ENCODE measurements at places on chromosomes 1 and 21.

GRCh38 chr21:39707316-39707715 is 37.7 kb upstream of the IGSF5 start:
- no peak for DNase-seq

- DNase-seq, result no peak
These were observed 8.5 kb upstream of the TTC22 start for GRCh38 chr1:54809496-54810074.

GRCh38 chr1:85465099-85465785 is at the start of gene DDAH1:
TSS of gene DDAH1 (minus strand) at chr1:85465159. CDS start at chr1:85465045, 114 bp downstream.
- no peak for DNase-seq

DNA sequence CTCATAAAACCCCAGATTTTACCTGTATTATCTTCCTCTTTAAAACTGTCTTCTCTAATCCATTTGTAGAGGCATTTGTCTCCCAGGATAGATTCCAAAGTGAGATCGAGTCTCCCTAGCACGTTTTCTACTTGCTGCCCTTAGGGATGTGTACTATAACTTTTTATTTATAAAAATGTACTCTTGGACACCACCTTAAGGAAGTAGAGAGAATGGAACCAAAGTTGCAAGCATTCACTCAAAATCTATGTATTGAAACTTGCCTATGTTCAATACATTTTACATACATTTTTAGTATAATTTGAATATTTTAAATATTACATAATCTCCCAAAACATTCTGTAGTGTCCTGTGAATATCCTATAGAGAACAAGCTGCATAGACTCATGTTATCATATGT is 842 bp upstream of the SPRR2A start:
- no peak for DNase-seq

DNA sequence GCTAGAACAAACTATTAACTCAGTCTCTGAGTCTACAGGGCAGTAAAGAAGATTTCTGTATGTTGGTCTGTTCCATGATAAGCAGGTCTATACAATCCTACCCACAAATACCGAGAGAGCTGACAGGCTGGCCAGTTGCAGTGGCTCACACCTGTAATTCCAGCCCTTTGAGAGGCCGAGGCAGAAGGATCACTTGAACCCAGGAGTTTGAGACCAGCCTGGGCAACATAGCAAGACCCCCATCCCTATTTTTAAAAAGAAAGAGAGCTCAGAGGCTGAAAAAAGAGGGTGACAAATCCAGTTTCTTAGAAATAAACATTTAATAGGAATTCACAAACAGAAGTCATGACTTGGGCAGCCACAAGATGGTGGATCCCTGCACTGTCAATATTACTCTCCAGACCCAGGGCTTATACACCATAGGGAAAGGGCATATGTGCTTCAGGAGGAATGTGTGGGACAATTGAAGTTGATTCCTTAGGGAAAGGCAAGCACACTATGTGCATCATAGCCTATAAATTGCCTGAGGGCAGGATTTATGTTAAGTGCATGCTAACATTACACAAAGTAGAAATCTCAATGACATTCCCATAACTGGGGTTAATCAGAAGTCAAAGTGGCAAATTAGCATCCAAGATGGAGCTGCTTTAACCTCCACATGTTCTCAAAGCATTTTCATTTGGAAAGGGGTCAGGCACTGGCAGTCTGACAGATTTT is 66.8 kb downstream of the SLC16A1 start:
- no peak for DNase-seq

DNA sequence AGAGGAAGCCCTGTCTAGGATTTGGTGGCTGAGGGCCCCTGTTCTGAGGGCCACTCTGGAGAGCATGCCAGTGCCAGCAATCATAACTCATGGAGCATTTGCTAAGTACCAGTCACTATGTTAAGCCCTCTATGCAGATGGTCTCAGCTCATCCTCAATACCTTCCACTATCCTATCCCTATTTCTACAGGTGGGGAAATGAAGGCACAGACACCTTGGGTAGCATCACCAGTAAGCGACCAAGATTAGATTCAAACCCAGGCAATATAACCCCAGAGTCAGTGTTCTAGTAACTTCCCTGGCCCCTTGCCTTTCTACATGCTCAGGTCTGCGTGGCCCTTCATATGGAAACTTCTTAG is 7.9 kb upstream of the NBPF1 start:
- DNase-seq, result no peak

GRCh38 chr1:114336360-114336759 is 174.6 kb downstream of the TRIM33 start:
- DNase-seq, result no peak

DNA sequence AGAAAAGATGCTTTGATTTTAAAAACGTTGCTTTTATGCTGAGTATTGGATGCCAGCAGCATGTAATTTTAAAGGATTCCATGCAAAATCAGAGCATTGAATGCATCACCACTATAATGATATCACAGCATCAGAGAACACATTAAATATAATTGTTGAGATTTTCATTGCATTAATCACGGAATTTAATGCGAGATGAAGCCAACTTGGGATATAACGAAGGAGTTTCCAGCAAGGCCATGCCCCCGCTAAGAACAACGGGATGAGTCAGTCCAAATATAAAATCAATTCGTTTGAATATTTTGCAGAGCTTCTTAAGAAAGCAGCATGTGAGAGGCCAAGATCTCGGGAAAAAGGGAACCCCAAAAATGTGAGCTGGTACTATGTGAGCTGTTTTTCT is 423.4 kb upstream of the CHRM3 start:
- no peak for DNase-seq

DNA sequence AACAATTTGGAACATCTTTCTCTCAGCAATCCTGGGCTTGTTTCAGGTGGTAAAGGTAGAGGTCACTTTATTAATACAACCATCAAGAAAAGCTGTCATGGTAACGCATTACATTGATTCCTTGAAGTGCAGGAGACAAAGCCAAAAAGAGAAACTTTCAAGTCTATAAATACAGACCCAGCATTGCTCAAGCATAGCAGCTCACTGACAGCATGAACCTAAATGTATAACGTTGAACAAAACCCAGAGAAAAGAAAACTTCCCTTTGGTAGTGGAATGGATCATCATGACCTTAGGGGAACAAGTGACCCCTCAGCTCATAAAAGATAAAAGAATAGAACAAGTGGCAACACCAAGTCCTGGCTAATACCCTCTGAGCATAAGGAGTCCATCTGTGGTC is 332.2 kb downstream of the NTNG1 start:
- no peak for DNase-seq

DNA sequence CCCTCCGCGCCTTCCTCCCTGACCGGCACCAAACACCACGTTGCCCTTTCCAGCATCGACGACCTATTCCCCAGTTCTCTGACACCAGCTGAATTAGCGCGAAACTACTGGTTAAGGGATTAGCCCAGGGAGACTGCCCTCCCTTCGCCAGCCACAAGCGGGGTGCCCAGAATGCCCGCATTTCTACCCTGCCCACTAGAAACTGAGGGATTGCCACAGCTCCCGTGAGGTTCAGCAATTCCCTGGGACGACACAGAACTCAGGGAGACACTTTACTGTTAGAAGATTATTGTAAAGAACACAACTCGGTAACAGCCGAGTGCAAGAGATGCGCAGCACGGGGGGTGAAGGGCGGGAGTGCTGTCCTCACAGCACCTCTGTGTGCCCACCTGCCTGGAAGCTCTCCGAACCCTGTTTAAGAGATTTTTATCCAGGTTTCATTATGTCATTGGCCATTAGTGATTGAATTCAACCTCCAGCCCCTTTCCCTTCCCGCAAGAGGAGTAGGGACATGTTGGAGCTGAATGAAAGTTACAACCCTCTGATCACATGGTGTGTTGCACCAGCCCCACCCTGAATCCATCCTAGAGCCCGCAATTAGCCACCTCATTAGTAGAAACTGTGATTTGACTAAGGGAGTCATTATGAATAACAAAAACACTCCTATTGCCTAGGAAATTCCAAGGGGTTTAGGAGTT is 15.8 kb upstream of the RIPPLY3 start:
- DNase-seq, result no peak

GRCh38 chr1:78387871-78388270 is 102.9 kb upstream of the PTGFR start:
- DNase-seq, result no peak

DNA sequence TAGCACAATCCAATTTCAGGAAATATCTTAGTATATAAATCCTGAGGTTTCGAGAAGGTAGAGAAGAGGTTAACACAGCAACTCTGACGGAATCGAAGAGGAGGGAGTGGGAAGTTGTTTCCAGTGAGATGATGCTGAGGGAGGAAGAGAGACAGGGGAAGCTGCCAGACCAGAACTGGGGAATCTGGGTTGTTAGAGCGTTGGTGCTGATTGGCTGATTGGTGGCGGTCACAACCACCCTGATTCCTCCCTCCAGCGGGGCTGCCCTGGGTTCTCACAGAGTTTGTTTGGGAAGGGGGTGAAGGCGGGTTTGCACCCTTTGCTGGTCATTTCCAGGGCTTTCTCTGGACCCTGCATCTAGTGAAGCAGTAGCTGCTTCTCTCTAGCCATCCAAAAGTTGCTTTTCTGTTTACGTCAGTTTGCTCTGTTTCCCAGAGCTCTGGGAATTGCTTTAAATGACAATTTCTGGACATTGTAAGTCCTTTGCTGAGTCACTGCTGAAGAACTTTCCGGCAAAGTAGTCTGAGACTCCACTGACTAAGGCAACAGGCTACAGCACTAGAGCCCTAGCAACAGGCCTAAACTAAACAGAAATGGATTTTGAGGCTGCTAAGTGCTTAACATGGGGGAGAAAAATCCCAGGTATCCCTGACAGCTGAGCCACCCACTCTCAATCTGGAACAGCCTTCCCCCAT is 90.1 kb downstream of the TENT5C start:
- no peak for DNase-seq

DNA sequence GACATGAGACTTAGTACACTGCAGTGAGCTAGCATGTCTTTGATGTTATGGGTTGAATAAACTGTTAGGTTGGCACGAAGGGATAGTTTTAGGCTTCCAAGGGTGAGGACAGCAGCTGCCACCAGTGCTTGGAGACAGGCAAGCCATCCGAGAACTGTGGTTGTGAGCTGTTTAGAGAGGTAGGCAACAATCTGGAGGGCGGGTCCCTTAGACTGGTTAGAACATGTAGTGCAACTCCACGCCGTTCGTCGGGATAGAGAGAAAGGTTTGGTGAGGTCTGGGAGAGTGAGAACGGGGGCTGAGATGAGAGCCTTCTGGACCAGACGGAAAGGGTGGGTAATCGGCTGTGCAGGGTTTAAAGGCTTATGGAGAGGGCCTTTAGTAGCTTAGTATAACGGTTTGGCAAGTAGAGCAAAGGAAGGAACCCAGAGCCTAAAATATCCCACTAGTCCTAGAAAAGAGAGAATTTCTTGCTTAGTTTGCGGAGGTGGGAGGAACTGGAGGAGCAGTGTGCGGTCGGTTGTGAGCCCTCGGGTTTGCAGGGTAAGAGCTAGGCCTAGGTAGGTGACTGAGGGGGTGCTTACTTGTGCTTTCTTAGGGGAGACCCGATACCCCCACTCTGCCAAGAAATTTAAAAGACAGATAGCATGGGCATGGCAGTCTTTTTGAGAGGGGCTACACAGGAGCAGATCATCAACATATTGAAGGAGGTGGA is 72.8 kb downstream of the CNST start:
- no peak for DNase-seq

DNA sequence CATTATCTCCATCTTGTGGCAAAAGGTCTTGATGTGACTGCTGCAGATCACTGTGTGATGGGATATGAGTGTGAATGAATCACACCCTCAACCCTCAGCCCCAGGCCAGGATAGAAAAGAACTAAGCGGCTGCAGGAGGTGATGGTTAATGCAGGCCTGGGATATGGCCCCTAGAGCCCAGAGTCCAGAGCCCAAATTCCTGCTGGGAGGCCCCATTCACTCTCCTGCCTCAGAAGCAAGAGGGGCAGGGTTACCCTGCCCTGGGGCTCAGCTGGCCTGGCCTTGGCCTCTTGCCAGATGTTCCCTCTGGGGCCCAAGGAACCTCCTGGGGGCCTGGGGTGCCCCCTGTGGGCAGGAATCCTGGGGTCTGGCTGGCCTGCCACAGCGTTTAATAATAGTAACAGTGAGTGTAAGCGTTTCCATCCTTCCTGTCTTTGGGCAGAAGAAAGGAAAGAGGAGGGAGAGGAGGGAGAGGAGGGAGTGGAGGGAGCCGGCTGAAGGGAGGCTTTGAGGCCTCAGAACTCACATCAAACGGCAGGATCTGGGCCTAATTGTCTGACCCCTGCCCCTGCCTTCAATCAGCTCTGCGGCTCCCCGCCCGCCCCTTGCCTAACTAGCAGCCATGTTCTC is 26.2 kb downstream of the DMAP1 start:
- DNase-seq, result no peak

DNA sequence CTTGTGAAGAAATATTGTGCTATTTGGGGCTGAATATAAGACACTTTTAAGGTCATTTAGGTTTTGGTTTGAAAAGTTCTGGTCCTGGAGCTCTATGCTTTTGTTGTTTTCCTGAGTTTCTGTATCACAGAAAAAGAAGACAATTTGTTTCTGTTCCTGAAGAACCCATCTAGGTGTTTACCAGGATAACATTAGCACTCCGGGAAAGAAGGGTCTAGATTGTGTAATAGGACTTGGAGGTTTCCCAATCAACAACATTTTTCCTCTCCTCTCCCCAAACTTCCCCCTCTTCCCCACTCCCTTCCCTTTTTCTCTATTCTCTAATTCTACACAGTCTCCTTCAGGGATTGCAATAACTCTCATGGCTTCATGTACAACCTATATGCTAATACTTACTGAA is 78.7 kb downstream of the PTPRC start:
- no peak for DNase-seq

DNA sequence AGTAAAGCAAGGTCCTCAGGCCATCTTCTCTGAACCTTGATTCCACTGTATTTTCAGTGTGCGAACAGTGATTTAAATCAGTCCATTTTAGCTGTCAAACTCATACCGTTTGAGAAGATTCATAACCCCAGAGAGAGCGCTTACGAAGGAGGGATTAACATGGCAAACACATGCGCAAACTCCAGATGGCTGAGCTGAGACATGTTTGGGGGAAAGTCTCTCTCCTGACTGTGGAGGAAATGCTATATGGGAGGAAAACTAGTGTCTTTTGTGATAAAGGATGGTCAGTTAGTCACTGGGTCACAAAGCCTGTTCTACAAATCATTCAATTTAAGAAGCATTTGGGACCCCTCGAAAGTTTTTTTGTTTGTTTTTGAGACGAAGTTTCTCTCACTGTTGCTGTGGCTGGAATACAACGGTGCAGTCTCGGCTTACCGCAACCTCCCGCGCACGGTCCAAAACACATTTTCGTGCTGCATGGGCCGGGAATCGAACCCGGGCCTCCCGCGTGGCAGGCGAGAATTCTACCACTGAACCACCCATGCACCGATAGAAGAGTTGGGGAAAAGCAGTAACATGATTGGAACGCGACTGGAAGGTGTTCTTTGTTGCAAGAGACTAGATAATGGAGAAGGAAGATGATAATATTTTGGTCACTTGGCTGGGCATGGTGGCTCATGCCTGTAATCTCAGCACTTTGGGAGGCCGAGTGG is 58.4 kb upstream of the CXADR start:
- DNase-seq, result no peak

Data from stimulated activated CD8-positive, alpha-beta memory T cell treated with anti-CD3 and anti-CD28 coated beads, Interleukin-4, amount 100 ng/mL, for 1 hour (primary cell).